ENCODE measurements at places on chromosomes 16 and 17.

- DNase-seq: no peak
These were observed 307.1 kb downstream of the SNX29 start for GRCh38 chr16:12283596-12283995.

DNA sequence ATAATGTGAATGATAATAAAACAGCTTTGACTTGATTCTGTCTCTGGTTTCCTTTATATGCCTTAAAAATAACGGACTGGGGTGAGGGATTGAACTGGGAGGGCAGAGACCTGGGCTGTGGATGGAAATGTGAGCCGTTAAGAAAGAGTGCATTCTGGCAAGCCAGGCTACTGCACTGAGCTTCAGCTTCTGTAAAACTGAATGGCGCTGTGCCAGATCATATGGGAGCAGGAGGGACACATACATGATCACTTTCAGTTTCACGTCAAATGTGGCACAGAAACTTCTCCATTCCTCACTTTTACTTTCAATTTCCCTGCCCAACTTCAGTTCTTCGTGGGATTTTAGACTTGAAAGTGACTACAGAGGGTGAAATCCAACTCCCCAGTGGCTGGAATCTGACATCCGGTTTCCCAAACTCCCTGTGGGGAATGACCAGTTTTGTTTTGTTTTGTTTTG, 1.1 kb downstream of the MT2A start:
- DNase-seq: no peak

DNA sequence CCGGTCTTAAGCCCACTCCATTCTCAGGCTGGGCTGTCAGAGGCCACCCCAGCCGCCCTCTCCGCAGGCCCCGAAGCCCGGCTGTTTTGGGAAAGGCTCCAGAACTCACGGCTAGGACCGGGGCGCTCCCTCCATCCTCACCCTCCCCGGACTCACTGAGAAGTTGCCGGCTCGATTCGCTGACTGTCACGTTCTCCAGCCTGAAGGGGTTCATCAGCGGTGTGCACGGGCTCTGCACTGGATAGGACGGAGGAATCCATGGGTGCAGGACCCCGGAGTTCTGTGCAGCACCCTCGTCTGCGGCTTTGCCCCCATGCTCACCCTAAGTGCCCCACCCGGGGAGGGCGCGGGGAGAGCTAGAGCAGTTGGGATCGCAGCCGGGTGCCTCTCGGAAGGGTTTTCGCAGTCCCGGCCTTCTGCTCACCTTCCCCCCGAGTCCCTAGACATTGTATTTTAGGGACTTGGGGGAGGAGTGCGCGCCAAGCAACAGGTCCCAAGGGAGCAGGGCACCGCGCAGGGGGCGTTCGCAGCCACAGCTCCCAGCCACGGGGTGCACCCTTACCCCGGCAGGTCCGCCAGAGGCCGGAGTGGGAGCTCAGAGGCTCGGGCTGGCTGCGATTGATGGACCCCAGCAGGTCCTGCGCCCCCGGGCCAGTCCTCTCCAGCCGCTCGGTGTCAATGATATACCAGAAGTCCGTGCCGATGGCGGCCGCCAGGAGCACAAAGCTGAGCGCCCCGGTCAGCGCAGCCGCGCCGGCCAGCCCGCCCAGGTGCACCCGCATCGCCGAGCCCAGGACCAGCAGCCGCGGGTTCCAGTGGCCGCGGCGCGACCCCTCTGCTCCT, 1.0 kb downstream of the TMEM114 start:
- DNase-seq: no peak

GRCh38 chr16:30530163-30531037, 4.0 kb upstream of the ZNF768 start:
- DNase-seq: no peak

DNA sequence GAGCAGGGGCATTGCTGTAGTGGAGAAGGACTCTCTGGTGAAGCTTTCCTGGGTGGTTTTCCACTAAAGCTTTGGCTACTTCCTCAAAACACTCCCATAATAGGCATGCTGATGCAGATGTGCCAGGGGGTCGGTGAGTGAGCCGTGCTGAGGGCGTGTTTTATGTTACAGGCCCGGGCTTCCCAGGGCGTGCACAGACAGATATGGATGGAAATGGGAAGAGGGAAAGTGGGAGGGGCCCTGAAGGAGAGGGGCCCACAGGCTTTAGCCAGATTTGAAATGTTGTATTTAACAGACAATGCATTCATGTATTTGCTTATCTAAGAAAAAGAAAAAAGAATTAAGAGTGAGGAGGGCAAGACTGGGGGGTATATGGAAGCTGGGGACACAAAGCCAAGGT, 56.3 kb downstream of the IL21R start:
- no peak for DNase-seq

DNA sequence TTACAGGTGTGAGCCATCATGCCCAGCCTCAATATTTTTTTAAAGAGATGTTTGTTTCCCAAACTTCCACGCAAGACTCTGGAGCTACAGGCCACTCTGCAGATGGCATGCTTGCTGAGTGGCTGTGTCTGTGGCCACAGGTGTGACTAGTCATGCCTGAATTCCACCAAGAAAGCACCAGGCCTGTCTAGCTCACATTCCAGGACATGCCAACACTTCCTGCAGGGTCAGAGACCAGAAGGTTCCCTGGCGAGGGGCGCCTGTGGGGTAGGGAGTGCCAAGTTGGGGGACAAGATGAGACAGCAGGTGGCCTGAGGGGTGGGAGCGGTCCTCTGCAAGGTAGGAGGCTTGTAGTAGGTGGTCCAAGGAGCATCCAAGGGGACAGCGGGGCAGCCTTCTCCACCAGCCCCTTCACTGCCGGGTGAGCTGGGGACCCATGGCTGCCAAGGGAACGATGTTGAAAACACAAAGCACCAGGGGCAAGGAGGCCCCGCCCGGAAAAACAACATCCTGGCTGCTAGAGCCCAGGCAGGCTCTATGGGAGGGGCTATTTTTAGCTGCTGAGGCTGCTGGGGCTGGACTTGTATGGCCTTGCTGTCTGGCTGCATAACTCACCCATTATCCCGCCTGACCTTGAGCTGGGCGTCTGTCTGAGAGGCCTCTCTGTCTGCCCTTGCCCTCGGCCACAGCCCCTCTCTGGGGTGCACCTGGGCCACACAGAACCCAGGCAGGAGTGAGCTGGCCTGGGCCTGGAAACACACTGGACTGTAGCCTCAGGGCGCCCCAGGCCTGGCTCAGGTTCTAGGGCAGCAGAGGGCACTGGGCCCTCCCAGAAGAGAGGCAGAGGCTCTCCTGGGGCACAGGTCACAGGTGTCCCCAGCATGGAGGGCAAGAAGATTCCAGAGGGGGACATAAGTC, 5.7 kb downstream of the TRIM47 start:
- DNase-seq: no peak

GRCh38 chr17:64615028-64615677, 47.0 kb downstream of the SMURF2 start:
- no peak for DNase-seq

Measured in cortex of kidney (tissue), 1 donor.